ENCODE measurements at places on chromosomes 13 and 19.

- DNase-seq, result peak; percentile 31
Observed at GRCh38 chr13:27482983-27483382, 32.6 kb upstream of the MTIF3 start.

DNA sequence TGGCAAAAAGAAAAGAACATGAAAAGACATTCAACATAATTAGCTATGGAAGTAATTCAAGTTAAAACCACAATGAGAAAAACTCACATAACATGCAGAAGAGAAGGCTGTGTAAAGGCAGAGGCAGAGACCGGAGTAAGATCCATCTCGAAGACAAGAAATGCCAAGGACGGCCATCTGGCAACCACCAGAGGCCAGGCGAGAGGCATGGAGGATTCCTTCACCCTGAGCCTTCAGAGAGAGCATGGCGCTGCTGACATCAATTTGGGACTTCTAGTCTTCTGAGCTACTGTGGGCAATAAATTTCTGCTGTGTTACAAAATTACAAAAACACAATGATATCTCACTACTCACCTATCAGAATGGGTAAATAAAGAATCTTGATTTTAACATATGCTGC is 381.0 kb downstream of the TSHZ3 start:
- no peak for DNase-seq

DNA sequence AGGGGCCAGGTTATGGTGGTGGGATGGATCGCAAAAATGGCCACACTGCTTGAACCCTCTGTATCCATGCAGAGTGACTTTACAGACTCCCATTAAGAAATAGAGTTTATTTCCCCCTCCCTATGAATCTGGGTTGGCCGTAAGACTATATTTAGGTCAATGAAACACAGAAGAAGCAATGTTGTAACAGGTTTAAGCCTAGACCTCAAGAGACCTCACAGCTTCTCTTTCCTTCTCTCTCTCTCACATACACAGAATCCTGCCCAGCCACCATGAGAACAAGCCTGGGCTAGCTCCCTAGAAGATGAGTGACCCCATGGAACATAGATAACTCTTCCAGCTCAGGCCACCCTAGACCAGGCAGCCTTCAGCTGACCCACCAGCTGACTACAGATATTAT is 21.0 kb upstream of the FBL start:
- DNase-seq, result no peak

GRCh38 chr13:39385154-39385553 is 217.8 kb downstream of the LHFPL6 start:
- no peak for DNase-seq

- DNase-seq, result no peak
Observed at GRCh38 chr13:73169971-73170370, 111.2 kb downstream of the KLF5 start.

DNA sequence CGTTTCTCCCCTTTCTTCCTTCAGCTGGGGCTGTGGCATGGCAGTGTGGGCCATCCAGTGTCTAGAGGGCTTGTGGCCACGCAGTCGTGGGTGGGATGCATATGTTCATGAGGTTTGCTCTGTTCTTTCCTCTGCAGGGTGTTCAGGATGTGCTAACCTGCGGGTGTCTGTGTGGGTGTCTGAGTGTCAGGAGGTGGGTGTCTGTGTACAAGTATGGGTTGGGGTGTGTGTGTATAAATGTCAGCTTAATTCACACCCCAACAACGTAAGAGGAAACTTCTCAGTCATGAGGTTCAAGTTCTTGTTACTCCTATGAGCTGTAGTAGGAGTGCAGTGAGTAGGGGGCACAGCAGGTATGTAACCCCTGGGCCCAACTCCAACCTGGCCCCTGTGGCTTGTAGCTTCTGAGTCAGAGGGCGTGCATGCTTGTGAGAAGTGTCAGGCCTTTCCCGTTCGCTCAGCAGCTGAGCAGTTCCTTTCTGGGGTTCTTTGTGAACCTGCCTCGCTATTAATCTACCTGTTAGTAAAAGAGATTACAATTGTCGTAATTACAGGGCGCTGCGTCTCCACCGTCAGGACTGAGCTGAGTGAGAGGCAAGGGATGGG is 49.1 kb downstream of the NFIX start:
- DNase-seq, result peak; percentile 66

DNA sequence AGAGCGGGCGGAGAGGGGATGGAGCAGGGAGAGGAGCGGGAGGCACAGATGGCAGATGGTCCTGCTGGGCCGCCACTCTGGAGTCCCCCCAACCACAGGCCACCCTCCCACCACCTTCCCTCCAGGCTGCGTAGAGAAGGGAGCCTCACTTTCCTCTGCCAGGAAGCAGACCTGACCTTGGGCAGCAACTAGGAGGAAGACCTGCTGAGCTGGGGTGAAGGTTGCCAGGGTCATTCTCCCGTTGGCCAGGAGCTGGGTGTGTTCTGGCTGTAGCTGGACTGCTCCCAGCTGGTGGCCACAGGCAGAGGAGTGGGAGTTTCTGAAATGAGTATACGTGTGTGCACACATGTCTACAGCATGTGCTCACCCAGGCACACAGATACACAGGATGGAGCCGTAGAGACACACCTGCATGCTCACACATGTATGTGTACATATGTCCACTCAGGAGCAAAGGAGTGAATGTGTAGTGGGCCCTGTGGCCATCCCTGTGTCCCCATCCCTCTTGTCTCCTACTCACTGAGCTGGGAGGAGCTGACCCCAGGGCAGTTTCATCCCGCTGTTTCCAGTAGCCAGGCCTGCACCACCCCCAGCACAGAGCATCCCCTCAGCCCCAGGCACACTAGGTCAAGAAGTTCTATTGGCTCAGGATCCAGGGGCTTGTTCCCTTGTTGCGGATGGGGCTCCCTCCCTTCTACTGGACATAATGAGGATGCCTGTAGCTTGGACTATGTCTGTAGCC is 53.0 kb downstream of the CHST8 start:
- DNase-seq, result no peak

- no peak for DNase-seq
Observed at GRCh38 chr19:31548941-31549340, 199.7 kb upstream of the TSHZ3 start.

Data from CD4-positive, alpha-beta T cell treated with Interleukin-4 for 1 hour (primary cell).